ENCODE measurements at places on chromosomes 2 and 18. TPM values are rescaled to one million over a fixed set of nuclear protein-coding genes. Genes with fewer than 3 reads are reported as not detected.

RNU2-63P gene
- polyA plus RNA-seq: not detected

GLI2 gene
- polyA plus RNA-seq: 10.8 TPM

CKAP2L gene
- polyA plus RNA-seq: 20.9 TPM

TMEM17 gene
- polyA plus RNA-seq: 6.8 TPM

FHL2 gene
- 26.7 TPM for polyA plus RNA-seq

DNA sequence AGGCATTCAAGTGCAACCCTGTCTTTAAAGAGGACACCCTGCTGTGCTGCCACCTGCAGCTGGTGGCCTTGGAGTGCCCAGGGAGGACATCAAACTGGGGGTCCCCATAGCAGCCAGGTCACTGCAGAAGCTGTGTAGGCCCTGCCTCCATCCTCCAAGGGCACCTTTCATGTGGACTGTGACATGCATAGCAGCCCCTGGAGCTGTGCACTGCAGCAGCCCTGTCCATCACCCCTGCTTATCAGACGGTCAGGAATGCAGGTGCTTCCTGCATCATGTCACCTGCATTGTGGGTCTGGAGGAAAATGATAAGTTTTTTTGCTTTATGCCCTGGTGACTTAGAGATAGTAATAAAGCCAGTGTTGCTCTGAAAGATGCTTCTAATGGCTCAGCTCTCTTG, 155.7 kb downstream of the DYSF start:
- no peak for DNase-seq

GRCh38 chr2:238339814-238340213, 19.5 kb downstream of the TRAF3IP1 start:
- DNase-seq: no peak

DNA sequence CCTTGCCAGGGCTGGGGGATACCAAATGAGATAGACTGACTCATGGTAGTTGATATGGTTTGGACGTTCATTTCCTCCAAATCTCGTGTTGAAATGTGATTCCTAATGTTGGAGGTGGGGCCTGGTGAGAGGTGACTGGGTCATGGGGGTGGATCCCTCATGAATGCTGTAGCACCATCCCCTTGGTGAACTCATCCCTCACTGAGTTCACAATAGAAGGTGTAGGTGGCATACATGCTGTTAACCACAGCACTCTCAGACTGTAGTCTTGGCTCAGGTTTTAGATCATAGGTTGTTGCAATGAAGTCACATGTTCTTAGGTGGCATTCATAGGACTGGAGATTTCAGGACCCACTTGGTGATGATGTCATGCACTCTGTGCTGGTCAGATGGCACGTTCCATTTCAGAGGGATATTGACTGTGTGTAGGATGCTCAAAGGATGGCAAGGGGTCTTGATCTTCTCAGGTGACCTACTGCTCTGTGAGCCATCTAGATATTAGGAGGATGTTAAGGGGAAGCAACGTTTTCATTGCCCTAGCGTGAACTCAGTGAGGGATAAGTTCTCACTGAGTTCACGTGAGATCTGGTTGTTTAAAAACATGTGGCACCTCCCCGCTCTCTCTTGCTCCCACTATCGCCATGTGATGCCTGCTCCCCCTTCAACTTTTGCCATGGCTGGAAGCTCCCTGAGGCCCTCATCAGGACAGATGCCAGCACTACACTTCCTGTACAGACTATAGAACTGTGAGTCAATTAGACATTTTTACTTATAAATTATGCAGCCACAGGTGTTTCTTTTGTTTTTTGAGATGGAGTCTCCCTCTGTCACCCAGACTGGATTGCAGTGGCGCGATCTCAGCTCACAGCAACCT, 73.8 kb upstream of the ACAA2 start:
- DNase-seq: no peak

GRCh38 chr2:12183032-12183645, 436.7 kb downstream of the LPIN1 start:
- DNase-seq: no peak
